ENCODE measurements at places on chromosomes 7 and 10.

GRCh38 chr7:53604201-53604600 lies 568.8 kb downstream of the POM121L12 start:
- no peak for DNase-seq

DNA sequence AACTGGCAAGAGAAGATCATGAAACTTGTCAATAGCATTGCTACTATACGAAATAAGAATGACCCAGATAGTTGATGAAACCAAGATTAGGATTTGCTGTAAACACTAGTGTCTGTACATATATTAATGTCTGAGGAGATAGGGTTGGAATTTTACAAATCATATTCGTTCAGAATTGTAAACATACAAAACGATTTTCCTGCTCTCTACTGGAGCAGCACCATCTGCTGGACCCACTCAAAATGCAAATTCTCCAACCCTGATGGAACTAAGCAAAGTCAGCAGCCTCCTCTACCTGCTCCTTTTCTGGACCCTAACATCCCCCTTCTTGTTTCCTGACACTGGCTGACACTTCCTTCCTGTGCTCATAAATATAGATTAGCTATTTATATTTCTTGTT lies 29.4 kb upstream of the SGMS1 start:
- DNase-seq = no peak

GRCh38 chr7:54109501-54109900 lies 432.7 kb upstream of the VSTM2A start:
- DNase-seq = no peak

- no peak for DNase-seq
Observed at GRCh38 chr7:138001529-138002095, at the start of gene CREB3L2. Gene CREB3L2 (minus strand): TSS chr7:138002086. CDS start chr7:138001705, 381 bp downstream.

- no peak for DNase-seq
Observed at GRCh38 chr10:83023662-83024061, 1115.6 kb upstream of the GHITM start.

- DNase-seq = no peak
Observed at GRCh38 chr10:88765816-88766215, 6.0 kb downstream of the LIPN start.

GRCh38 chr7:20745702-20746101 lies 41.0 kb downstream of the SP8 start:
- DNase-seq = no peak

DNA sequence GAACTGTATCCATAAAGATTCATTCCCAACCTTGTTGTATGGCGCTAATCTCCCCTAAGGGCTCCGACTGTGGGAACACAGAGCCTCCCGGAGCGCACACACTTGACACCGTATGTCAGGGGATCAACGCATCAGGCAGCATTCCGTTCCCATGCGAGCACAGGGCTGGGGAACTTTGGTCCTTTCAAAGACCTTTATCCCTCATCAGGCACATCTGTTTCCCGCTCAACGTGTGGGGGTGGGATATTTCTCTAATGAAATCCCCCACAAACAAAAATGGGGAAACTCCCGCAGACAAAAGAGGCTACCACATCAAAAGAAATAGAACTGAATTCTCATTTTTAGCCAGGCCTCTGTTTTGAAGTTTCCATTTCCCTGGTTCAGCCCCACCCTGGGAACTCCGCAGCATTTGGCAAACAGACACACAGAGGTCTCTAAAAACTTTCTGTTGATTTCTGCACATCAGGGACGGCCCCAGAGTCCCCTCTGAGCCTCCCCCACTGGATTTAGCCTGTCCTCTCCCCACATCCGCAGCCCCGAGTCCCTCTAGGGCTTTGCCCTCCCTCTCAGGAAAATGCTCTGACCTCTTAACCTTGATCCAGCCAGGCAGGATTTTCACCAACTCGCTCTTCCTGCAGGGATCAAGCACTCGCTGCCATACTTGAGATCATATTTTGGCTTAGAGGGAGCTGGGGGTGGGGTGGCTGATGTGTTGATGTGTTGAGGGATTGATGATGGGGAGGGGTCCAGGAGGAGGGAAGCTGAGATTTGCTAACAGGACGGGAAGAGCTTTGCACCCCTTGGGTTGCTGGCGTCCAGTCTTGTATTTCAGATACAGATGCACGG lies 6.6 kb downstream of the CPA5 start:
- DNase-seq = no peak

GRCh38 chr7:160958-161725 lies 31.2 kb upstream of the FAM20C start:
- no peak for DNase-seq

- DNase-seq = no peak
Observed at GRCh38 chr10:10915215-10915614, 102.5 kb upstream of the CELF2 start.

- DNase-seq = peak; percentile 32
Observed at GRCh38 chr7:66627881-66628360, 760 bp upstream of the KCTD7 start.

DNA sequence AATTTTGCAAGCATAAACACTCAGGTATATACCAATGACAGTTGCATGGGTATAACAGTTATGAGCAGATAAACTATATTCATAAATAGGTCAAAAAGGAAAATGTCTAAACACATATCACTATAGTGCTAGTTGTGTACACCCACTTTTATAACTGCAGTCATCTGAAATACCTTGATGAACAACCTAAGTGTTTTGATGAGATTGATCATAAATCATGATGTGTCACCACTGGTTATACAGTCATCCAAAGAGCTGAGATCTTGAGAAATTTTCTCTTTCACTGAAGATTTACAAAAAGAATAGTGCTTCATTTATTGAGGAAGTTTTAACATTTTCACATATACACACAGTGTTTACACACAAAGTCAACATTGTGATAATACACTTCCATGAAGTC lies 78.6 kb upstream of the SLC25A13 start:
- DNase-seq = no peak

- no peak for DNase-seq
Observed at GRCh38 chr10:86333826-86334487, 32.6 kb downstream of the GRID1 start.

DNA sequence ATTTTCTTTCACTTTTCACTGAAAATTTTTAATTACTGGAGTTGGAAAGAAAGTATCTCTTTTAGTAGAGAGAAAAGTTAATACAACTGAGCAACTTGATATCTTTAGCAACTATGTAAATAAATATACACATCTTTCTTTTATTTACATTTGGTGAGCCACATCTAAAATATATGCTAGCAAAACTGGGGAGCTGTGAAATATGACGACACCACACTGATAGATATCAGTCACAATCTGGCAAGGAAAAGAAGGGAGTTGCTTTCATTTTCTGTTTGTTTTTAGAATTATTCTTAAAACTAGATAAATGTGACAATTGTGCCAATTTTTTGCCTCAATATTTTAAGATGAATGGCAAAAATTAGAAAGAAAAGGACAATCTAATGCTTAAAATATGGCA lies 2.7 kb upstream of the ZNF804B start:
- no peak for DNase-seq

- no peak for DNase-seq
Observed at GRCh38 chr7:7491044-7491443, 44.6 kb downstream of the COL28A1 start.

GRCh38 chr7:25663877-25664276 lies 435.6 kb upstream of the NPVF start:
- DNase-seq = no peak

- DNase-seq = no peak
Observed at GRCh38 chr7:70893971-70894715, 237.8 kb upstream of the GALNT17 start.

DNA sequence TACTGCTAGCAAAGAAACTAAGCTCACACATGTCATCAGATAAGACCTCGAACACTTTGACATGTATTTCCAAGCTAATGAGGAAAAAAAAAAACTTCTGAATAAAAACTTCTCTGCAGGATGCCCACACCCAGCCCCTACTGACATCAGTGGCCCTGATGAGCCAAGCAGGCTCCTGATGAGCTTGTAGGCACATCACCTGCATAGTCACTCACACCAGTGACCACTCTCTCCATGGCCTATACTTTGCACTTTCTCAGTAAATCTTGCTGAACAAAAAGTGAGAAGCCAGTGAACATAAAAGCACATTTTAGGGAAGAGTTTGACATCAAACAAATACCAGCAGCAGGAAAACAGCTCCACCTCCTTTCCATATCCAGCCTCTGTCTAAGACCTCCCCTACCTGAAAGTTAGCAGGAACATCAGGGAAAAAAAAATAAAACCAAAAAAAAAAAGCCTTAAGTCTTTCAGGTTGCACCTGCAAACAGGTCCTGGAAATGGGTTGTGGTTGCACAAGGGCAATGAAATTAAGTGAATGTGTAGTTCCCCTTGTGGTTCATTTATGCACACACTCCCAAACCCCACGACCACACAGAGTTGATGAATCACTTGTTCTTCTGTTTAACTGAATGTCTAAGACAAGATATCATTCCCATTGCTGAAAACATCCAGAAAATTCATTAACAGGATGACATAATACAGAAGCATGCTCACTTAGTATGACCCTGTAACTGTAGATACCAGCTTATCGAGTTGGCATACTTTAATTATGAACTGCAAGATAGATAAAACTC lies 205.2 kb upstream of the PDE1C start:
- DNase-seq = no peak

DNA sequence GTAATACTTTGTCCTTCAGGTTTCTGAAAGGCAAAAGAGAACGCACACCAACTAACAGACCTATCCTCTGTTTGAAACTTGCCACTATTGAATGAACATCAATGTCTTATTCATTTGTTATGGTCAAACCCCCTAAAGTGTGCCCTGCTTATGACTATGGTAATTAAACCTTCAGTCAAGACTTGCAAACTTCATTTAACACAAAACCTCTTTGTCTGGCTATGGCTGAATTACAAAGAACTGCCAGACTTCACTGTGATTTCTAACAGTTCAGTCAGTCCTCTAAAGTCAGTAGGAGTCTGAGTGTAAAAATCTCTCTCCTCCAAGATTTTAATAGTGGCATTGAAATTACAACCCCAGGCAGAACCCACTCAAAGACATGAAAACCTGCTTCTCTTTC lies 702.5 kb upstream of the LRRN3 start:
- no peak for DNase-seq

GRCh38 chr7:2037301-2037807 lies 195.4 kb downstream of the MAD1L1 start:
- no peak for DNase-seq

GRCh38 chr10:120095875-120096274 lies 203.3 kb downstream of the SEC23IP start:
- DNase-seq = no peak

DNA sequence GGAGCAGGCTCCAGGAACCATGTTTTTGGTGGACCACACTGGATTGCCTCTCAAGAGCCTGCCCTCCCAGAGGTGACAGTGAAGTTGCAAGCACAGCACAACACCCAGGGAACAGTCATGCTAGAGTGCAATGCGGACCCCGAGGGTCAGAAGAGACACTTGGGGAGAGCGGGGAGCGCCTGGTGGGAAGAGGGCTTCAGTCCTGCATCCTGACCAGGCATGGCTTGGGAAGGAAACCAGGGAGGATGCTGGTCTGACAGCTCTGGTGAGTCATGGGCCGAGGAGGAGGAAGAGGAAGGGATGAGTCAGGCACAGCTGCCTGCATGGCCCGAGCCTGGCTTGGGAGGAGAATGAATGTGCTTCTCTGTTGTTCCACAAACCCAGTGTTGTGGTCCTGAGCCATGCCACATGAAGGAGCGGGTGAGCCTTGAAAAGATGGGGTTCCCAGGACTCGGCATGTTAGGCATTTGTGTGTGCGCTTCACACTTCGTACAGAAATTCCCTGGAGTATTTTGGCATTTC lies 29.5 kb upstream of the ANKRD2 start:
- no peak for DNase-seq

DNA sequence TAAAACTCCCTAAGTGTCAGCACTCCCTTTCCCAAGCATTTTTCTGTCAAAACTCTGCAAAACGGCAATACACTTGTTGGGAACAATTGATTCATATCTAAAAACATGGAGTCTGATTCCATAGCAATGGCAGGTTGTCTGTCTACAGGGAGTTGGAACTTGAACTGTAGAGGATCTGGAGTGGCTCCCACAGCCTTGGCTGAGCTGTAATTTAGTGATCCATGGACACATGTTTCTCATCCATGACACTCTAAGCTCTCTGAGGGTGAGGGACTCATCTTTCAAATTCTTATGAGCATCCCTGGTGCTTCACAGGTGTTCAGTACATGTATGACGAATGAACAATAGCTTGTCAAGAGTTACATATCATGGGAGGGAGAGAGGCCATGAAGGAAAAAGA lies 466.1 kb downstream of the GRID1 start:
- DNase-seq = no peak

GRCh38 chr10:121797490-121797889 lies 130.3 kb downstream of the ATE1 start:
- DNase-seq = no peak

DNA sequence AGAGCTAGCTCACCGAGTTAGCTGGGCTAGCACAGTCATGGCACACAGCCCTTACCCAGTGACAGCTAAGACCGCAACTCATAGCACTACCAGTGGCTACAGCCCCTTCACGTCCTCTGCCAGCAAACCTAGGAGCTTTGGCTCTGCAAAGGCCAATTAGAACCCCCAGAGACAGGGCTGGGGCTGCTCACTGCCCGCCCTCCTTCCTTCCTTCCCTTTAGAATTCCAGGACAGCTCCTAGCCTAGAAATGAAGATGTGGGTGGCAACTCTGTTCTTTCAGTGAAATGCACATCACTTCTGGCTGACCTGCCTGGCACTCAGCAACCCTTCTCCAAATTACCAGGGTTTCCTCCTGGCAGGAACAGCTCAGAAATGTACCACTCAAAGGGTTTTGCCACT lies 99.9 kb downstream of the FAM53B start:
- no peak for DNase-seq

GRCh38 chr10:92573091-92573797 lies 649 bp downstream of the IDE start:
- DNase-seq = no peak

DNA sequence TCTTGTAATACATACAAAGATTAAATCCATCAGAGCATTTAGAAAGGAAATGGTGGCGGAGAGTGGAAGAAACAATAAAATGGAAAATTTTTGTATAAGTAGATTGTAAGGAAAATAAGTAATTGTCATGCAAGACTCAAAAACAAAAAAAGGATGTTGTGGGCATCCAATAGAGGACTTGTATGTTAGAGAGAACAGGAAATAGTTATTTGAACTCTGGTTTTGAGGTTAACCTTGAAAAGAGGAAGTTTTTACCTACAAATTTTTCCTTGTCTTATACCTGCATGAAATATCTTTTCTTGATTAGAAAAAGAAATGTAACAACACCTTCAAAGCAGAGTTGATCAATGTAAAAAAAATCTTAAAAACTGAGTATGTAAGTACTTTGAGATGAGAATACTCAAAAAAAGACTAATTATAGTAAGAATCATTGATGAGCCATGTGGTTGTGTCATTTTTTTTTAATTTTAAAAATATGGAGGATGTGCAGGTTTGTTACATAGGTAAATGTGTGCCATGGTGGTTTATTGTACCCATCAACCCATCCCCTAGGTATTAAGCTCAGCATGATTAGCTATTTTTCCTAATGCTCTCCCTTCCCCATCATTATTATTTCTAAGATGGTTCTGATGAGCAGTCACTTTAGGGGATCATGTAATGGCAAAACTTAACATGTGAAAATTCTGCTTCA lies 11.9 kb downstream of the TMEM106B start:
- no peak for DNase-seq

DNA sequence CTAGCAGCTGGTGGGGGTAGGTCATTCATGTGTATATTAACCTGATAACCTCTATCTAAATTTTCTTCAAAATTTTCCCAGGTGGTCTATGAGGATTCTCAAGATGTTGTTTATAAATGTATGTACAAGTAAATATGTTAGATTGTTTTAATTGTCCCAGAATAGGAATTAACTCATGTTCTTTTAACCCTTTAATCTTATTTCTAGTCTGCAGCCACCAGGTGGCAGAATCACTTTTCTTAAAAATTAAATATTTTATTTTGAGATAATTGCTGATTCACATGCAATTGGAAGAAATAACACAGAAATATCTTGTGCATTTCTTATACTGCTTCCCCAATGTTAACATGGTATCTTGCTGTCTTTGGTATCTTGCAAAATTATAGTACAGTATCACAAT lies 589.5 kb downstream of the ARL4A start:
- no peak for DNase-seq

All from GM19239 (cell line).